ENCODE measurements at places on chromosomes 3 and 15.

DNA sequence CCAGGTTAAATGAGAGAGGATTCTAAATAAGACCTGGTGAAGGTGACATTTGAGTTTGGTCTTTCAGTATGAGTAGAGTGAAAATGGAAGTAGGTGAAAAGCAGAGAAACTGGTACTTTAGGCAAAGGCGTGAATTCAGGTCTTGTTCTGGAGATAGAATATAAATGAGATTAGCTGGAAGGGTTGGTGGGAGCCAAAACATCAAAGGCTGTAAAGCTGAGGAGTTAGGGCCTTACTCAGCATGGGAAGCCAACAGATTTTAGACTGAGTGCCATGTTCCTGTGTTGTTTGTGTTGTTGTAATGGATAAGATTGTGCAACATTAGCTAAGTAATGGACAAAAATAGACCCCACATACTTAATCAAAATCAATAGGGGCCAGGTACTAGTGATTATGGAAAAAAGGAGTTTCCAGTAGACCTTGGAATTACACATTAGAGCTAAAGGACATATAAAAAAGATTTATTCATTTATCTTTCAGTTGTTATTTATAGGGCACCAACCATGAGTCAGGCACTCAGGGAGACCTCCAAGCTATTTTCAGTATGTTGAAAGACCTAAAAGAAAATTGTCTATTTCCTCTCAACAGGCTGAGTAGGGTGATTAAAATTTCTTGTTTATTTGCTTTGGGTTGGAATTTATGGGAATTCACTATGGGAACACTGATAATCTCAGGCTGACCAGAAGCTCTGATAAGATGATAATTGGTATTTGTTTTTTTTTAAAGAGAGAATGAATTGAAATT lies 20.8 kb downstream of the ARL14 start:
- DNase-seq = no peak

DNA sequence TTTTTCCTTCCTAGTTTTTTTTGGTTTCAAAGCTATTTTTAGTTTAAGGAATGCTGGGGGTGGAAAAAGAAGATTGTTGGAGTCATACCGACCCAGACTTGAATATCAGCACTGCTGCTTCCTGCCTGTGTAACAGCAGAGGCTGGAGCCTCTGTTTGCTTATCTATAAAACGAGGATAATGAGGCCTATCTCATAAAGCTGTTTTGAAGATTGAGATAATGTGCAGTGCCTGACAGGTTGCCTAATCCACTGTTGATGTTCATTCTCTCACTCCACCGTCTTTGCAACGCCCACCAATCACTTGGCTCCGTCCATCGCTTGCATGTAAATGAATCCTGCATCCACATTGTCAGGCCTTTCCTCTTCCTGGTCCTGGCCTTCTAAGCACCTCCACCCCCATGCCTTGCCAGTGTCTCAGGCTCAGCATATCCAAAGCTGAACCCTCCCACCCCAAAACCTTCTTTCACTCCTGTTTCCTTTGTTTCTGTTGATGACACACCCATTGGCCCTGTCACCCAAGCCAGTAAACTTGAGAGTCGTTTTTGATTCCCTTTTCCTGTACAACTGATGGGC lies 94.9 kb downstream of the MEX3B start:
- no peak for DNase-seq

- DNase-seq = no peak
These were observed 70.4 kb upstream of the SLC7A14 start for GRCh38 chr3:170656284-170656683.

DNA sequence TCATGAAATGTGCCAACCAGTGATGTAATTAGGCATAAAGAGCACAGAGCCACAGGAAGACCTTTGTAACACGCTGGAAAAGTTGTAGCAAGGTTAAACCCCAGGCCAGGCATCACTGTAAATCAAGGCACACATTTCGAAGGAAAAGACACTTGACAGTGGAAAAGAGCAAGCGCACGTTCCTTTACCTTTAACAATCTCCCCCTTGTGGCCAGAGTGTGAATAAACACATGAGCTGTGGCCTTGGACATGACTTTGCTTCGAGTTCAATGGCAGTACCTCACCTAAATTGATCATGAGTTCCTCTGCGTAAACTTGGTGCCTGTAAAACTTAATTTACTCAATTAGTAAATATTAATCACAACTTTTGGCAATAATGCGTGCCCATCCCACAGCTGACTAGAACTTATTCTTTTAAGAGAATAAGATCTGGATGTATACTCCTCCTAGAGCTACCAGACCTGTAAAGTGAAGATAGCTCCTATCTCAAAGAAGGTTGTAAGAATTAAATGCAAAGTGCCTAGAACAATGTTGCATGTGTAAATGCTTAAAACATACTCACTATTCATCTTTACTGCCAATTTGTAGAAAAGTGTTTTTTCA lies 757.0 kb upstream of the NECTIN3 start:
- DNase-seq = peak; percentile 46

GRCh38 chr15:41115652-41116115 lies 396 bp downstream of the INO80 start:
- peak; percentile 84 for DNase-seq

DNA sequence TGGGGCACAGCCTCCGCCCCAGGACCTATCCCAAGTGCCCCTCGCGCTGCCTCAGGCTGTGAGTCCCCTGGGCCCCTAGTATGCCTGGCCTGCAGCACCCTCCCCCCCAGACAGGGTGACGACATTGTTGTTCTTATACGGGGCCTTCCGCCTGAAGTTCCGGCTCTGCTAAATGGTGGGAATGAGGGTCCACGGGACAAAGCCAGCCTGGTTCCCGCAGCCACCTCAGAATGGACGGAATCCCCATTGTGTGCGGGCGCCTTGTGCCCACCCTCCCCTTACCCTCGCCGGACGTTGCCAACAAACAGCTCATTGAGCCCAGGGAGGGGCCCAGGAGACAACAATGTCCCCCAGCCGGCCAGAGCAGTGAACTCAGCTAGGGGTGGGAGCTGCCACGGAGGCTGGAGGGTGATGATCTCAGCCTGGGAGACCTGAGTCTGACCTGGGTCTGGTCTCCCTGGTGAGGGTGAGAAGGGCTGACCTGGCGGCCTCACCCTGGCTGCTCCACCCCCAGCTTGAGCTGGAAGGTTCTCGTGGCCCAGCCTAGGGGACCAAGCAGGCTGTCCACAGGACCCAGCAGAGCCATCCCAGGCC lies 10.2 kb upstream of the DLL4 start:
- DNase-seq = no peak

GRCh38 chr15:98769867-98770266 lies 121.5 kb downstream of the IGF1R start:
- no peak for DNase-seq

GRCh38 chr3:9137676-9138075 lies 111.8 kb downstream of the SRGAP3 start:
- no peak for DNase-seq

- DNase-seq = no peak
These were observed 48.7 kb upstream of the OCA2 start for GRCh38 chr15:28147801-28148200.

- DNase-seq = no peak
These were observed 1.0 kb upstream of the SLTM start for GRCh38 chr15:58934521-58934920.

Data from activated CD8-positive, alpha-beta memory T cell treated with anti-CD3 and anti-CD28 coated beads, Interleukin-2, amount 50 U/mL, for 4 hours (primary cell).